ENCODE measurements at places on chromosomes 16 and 17.
A peak's percentile ranks its signal among the peaks of the same experiment; 100 is the strongest.

DNA sequence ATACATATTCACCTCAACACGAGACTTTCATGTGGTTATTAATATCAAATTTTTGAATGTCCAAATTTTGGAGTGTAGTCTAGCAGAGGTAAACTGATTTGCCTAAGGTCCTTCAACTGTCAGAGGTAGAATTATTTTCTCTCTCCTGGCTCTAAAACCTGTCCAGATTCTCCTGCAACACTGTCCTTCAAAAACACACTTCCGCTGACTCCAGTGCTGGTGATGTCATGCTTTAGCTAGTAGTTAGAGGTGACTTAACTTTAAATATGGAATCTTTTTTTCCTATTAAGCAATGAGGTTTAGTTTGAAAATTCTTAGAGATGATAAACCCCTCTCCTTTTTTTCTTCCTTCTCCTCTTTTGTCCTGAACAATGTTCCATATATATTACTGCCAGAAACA, 10.8 kb upstream of the CBLN1 start:
- no peak for DNase-seq

DNA sequence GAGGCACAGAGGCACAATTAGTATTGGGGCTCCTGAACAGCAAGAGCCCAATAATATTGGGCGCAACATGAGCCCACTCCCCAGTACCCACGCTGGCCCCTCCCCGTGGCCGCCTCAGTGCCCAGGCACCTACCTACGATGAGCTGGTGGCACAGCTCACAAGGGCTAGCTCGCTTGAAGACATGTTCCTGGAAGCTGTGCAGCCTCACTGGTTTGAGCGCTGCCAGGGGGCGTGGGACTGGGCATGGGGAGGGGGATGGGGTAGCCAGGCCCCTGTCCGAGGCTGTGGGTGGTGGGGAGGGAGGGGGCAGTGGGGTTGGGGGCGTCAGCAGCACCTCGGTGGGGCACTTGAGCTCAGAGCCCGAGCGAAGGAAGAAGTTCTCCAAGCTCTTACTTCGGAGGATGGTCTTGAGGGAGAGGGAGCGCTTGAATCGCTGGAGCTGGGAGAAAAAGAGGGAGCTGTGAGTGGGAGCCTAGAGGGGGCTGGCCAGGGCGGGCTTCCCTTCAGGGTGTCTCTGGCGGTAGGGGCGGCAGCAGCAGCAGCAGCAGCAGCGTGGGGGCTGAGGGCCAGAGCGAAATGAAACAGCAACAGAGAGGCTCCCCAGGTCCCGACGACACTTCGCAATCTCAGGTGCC, 7.9 kb downstream of the STAC2 start:
- DNase-seq: no peak

GRCh38 chr17:78585006-78585630, 7.9 kb upstream of the DNAH17 start:
- DNase-seq: no peak

DNA sequence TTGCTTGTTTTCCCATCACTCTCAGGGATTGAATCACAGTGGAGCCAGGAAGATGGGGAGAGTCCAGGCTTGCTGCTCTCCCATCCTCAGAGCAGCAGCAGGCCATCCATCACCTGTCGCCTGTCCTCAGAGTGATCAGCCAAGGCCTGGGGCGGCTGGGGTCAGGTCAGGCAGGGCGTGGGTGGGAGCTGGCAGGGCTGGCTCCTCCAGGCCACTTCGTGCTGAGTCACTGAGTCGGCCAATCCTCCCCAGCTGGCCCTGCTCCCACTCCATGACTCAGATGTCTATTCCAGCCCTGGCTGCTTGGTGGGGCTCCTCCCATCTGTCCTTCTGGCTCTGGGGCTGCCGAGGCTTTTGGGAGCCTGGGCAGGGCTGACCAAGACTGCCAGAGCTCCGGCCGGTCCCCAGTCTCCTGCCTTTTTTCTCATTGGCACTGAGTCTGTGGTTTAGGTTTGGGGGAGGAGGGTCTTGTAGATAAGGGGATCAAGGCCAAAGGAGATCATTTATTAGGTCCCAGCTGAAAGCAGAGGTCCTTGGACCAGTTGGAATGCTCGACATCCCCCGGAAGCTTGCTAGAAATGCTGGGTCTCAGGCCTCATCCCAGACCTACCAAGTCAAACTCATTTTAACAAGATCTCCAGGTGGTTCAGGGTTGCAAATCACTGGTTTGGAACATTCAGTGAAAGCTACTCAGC, 72.7 kb downstream of the ABCC1 start:
- DNase-seq: peak; percentile 40

GRCh38 chr16:12132850-12133440, 156.4 kb downstream of the SNX29 start:
- DNase-seq: no peak

GRCh38 chr16:58222532-58223316, 24.8 kb upstream of the CSNK2A2 start:
- DNase-seq: no peak

DNA sequence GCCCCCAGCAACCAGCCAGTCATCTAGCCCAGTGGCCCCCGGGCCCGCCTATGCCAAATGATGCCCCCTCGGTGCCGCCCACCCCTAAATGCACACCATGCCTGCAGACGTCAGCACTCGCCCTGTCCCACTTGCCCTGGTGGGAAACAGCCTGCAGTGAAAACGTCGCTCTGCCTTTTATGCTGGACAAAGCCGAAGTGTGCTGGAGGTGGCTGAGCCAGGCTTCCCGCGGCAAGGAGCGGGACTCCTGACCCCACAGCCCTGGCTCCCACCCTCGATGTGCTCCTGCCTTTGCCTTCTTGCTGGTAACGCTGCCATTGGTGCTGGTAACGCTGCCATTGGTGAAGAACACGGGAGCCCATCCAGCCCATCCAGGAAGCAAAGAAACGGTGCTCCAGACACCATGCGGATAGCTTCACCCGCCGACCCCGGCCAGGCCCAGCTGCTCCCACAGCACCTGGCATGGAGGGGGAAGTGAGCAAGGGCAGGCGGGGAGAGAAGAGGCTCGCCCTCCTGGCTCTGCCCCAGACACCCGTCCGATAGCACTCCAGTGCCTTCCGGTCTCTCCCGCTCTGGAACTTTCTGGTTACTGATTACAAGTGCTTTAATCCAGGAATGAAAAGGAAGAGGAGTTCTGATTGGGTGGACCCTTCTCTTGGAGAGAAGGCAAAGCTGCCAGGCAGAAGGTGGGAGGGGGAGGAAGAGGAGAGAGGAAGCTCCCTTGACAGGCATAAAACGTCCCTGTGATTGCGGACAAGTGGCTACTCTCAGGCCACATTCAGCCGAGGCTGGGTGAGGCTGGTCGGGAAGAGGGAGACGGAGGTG, 4.0 kb upstream of the BAIAP2 start:
- DNase-seq: no peak

GRCh38 chr17:76500074-76500746, 1.0 kb downstream of the RHBDF2 start:
- no peak for DNase-seq

DNA sequence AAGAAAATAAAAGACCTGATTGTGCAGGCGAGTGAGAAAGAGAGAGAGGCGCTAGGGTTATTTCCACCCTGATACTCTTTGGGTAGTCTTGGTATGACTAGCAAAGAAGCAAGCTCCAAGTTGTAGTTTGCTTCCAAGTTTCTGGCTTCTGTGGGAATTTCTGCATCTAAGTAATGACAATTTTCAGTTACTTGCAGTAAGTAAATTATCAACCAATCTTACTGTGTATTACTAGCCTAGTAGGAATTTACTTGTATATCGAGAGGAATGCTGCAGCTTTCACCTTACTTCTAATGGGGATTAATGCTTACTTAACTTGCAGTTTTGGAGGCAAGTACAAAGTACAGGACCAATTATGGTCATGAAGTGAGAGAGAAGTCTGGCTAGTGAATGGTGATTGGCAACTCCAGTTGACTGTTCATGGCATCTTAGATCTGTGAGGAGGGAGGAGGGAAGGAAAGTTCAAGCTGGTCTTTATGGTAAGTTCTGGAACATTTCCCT, 31.9 kb downstream of the TENT4B start:
- DNase-seq: no peak

DNA sequence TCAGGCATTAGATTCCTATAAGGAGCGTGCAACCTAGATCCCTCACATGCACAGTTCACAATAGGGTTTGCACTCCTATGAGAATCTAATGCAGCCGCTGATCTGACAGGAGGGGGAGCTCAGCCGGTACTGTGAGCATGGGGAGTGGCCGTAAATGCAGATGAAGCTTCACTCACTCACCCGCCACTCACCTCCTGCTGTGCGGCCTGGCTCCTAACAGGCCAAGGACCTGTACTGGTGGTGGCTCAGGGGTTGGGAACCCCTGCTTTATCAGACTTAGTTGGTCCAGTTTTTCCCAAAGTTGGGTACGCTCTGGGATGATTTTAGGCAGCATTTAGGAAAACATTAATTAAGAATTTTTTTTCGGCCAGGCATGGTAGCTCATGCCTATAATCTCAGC, 103.8 kb downstream of the MARF1 start:
- peak; percentile 57 for DNase-seq

DNA sequence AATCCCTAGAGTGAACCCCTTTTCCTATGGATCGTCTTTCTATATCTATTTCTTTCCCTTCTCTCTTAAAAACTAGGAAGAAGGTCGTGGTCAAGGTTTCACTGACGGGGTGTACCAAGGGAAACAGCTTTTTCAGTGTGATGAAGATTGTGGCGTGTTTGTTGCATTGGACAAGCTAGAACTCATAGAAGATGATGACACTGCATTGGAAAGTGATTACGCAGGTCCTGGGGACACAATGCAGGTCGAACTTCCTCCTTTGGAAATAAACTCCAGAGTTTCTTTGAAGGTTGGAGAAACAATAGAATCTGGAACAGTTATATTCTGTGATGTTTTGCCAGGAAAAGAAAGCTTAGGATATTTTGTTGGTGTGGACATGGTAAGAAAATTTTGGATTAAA, 9.6 kb downstream of the CYLD start:
- DNase-seq: no peak

- DNase-seq: no peak
These were observed 13.9 kb upstream of the HES7 start for GRCh38 chr17:8137645-8138373.

- no peak for DNase-seq
These were observed 790.8 kb upstream of the SOX9 start for GRCh38 chr17:71330099-71330375.

DNA sequence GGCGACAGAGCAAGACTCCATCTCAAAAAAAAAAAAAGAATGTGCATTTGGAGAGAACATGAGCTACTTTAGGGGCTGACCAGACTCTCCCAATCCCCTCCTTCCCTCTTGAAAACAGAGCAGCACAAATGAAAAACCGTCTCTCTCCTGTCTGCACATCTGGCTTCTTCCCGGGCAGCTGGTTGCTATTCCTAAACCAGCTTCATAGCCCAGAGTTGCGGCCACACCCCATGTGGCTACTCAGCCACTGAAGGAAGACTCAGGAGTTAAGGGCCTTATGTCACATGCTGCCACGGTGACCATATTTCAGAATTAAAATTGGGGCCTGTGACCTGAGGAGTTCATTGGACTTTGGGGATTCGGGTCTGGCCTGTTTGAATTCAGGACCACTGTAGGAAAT, 48.3 kb downstream of the KATNIP start:
- DNase-seq: no peak

GRCh38 chr17:40598619-40599467, 33.6 kb upstream of the CCR7 start:
- DNase-seq: no peak

DNA sequence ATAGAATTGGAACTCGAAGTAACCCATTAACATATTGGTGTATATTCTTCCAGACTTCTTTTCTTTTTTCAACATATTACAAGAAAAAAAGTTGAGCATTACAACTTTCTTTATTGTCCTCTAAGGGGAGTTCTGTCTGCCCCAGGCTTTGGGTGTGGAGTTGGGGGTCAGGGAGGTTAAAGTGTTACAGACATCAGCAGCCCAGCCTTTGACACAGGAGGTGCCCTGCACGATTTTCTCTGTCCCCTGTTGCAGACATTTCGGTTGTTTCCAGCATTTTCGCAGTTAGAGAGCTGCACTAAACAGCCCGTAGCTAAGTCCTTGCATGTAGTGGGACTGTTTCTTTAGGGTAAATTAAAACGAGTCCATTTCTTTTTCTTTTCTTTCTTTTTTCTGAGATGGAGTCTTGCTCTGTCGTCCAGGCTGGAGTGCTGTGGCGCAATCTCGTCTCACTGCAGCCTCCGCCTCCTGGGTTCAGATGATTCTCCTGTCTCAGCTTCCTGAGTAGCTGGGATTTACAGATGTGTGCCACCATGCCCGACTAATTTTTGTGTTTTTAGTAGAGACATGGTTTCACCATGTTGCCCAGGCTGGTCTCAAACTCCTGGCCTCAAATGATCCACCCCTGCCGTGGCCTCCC, 13.4 kb upstream of the ADCY7 start:
- no peak for DNase-seq

DNA sequence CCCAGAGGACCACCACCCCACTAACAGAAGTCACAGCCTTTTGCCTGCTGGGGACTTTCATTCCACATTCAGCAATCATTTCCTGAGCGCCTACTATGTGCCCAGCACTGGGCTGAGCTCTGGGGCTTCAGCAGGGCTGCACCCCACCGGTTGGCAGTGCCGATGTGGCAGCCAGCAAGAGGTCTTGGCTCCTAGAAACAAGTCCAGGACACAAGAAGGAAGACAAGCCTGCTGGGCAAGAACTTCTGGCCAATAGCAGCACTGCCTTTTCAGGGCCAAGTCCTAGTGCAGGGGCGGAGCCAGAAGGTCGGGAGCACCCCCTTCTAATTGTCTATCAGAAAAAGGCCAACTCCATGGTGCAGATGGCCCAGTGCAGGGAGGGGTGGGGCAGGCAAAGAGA, 13.0 kb upstream of the HOXB9 start:
- no peak for DNase-seq

- DNase-seq: no peak
These were observed 68.7 kb upstream of the IRX3 start for GRCh38 chr16:54355251-54355650.

GRCh38 chr16:27499659-27500055, 50.1 kb downstream of the GTF3C1 start:
- no peak for DNase-seq

GRCh38 chr16:83606486-83607030, 201.2 kb upstream of the HSBP1 start:
- no peak for DNase-seq

DNA sequence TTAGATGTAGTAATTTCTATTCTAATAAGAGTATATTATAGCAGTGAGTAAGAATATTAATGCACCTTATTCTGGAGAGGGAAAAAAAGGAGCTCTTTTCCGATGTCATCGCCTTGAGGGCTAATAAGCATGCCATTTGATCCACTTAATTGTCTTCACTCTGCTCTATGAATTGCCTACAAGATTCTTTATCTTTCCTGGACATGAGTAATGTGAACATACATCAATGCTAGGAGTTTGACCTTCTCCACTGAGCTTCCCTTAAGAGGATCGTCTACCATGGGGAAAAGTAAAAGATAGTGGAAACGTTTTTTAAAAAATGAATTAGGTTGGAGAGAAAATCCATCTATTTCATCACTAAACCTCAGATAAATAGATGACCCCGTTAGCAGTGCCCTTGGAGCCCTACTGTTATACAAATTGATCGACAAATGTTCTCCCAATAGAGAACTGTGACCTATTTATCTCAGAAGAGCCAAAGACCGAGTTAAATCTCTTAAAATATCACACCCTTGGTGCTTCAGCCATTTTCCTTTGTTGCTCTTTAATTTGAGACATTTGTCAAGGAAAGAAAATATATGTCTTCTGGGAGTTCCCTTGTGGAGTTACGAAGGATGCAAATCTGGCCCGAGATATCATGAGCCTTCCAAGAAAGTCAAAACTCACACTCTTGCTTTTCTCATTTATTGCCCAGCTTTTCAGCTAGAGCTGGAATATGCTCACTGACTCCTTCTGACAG, 898.5 kb downstream of the KCNJ2 start:
- no peak for DNase-seq
